ENCODE measurements at places on chromosomes 11 and 22.

DNA sequence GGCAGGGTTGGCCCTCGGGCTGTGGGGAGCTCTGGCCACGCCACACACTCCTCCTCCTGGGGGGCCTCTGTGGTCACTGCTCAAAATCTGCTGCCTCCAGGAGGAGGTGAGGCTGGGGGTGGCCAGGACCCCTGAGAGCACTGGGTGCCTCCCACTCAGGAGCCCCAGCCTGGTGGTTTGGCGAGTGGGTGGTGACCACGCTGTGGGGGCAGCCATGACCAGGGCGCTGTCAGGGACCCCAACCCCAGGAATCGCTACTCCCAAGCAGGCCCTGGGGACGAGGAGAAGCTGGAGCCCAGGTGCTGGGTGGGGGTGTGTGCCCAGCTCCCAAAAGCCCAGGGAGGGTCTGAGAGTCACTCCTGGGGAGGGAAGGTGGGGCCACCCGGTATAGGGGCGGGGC is 30.1 kb downstream of the TSPAN4 start:
- DNase-seq = no peak

DNA sequence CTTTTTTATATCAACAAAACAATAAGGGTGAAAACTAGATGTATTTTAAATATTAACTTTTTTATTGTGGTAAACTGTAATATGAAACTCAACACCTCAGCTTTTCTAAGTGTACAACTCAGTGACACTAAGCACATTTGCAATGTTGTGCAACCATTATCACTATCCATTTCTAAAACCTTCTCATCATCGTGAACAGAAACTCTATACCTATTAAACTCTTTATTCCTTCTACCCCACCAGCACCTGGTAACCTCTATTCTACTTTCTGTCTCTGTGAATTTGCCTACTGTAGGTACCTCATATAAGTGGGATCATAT is 9.4 kb downstream of the HORMAD2 start:
- DNase-seq = no peak

- peak; percentile 78 for DNase-seq
These were observed 6.4 kb upstream of the MFRP start for GRCh38 chr11:119352857-119353260.

- DNase-seq = no peak
These were observed 948.2 kb downstream of the NTM start for GRCh38 chr11:132318421-132319157.

DNA sequence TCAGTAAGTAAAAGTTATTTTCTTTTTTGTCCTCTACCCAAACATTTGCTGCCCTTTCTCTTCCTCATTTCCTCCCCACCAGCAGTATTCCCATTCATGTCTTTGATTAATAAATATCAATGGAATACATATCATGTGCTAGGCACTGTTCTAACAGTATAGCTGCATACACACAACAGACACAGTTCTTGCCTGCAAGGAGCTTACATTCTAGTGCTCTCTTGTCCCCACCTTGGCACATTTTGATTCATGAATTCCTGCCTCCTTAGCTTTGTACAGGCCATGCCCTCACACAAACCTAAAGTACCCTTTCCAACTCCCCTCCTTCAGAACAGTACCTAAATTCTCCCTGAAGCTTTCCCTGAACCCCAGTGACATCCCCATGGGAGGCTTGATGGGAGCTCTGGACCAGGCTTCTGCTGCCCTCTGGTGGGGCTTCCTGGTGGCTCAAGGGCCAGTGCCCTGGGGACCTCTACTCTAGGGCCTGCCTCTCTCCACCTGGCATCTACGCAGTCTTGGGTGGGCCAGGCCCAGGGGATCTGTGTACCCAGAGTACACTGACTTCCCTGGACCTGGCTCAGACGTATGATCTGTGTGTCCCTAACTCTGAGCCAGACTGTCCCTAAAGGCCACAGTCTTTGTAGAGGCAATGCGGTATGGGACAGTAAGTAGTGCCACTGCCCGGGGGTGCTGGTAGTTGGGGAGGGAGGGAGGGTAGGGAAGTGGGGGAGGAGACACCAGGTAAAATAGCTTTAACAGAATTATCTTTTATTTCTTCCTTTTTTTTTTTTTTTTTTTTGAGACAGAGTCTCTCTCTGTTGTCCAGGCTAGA is 14.1 kb downstream of the RPS13 start:
- peak; percentile 67 for DNase-seq

GRCh38 chr11:44949160-44950030 is 1.3 kb downstream of the TP53I11 start:
- DNase-seq = peak; percentile 55

DNA sequence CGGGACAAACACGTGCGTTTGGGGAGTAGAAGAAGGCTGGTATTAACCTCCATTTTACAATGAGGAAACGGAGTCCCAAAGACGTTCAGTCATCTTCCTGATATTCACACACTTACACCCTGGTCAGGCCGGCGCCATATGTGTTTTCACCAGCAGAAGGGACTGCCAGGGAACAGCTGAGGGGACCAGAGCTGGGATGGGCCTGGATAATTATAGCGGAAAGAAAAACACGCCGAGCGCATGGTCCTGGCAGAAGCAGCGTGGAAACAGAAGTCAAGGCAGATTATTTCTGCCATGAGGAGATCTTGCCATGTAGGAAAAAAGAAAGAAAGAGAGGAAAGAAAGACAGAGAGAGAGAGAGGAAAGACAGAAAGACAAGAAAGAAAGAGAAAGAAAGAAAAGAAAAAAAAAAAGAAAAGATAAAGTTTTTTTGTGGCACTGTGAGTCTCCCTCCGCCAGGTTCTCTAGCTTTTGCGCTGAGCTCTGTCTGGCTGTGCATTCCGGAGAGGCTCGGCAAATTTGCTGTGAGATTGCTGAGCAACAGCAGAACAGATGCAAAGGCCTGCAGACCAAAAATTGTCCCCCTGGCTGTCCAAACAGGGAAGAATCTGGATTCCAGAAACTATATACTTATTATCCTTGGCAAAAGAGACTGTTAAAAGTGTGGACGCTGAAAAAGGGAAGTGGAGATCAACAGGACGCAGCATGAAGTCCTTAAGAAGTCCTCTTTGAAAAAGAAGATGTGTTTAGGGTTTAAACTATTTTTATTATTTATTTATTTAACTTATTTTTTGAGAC is 1.3 kb upstream of the UCP2 start:
- DNase-seq = peak; percentile 58

GRCh38 chr11:111417011-111417765 is 38.1 kb upstream of the POU2AF1 start:
- DNase-seq = no peak

DNA sequence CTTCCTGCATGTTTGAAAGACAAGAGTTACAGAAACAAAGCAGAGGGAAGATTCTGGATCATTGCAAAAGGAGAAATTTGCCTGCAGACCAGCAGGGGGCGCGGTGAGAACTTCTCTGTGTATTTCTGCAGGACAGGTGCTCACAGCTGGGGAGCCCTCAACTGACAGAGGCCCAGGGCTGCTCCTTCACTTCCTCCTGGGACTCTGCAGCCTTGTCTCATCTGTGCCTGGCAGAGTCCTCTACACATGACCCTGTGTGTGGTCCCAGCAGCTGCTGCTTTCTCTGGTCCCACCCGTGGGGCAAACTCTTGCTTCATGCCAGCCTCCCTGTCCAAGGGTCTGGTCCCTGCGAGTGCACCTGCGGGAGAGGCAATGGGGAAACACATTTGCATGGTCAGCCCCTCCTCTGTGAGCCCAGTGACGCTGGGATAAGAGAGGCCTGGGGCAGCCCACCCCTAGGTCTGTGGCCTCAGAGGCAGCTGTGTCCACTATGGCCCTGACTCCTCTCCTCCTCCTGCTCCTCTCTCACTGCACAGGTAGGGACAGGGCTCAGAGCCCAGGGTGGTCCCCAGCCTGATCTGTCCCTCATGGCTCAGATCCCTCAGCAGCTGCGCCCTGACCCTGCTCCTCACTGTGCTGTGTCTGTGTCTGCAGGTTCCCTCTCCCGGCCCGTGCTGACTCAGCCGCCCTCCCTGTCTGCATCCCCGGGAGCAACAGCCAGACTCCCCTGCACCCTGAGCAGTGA is 43.2 kb upstream of the VPREB1 start:
- DNase-seq = peak; percentile 37

GRCh38 chr11:66912361-66912760 is 45.8 kb downstream of the PC start:
- no peak for DNase-seq
